ENCODE measurements at places on chromosomes 6 and 20.

- peak; percentile 96 for DNase-seq
Observed at GRCh38 chr20:63894358-63895201, at the start of gene DNAJC5. TSS of gene DNAJC5 (plus strand) at chr20:63895126. CDS start at chr20:63928346, 33,220 bp downstream.

GRCh38 chr6:38452816-38453660 lies 186.7 kb downstream of the BTBD9 start:
- no peak for DNase-seq

- DNase-seq: no peak
Observed at GRCh38 chr6:71289039-71289801, 609 bp downstream of the OGFRL1 start.

DNA sequence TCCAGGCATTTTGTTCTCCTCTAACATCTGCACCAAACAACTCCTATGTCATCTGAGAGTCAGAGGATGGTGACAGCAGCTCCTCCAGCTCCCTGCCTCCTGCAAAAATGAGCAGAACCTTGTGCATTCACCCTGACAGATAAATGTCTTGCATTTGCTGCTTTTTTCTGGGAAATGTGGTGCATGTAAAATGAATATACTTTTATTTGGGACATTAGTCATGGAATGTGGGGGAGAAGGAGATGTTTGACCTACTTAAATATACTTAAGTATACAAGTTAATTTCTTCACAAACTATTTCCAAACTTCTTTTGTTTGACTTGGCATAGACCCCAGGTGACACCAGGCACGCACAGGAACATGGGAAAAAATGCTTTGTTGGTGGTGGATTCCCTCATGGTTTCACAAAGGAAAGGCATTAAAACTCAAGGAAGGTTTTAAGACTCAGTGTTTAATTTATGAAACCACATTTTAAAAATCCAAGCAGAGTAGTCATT lies 181.8 kb upstream of the MCHR2 start:
- DNase-seq: no peak

GRCh38 chr6:82693094-82693493 lies 329.5 kb downstream of the TPBG start:
- DNase-seq: no peak

DNA sequence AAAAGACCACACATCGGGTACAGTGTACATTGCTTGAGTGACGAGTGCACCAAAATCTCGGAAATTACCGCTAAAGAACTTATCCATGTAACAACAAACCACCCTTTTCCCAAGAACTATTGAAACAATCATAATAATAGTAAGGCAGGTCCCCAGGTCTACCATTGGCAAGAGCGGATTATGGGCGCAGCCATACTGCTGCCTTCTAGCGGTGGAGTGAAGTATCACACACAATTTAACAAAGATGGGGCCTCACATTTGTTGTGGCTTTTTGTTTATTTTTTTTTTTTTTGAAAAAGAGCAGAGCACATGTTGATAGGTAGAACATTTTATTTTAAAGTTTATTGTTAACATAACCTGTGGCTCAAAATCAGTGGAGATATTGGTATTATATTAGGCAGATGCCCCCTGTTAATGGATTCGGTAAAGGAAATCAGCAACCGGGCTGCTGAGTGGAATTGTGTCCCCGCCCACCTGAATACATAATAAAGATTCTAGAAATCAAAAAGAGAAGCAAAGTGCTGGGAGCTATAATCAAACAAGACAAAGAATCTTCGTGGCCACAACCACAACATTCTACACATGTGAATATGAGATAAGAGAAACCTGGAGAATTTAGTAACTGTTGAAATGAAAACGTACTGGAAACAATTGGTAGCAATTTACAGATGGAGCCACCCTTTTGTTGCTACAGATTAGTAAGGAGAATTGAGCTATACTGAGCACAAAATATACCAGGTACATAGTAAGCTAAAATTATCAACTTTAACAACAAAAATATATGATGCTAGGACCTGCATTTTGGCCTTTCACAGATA lies 94.2 kb upstream of the EXOC2 start:
- DNase-seq: no peak

GRCh38 chr20:32645134-32645533 lies 28.6 kb downstream of the C20orf203 start:
- DNase-seq: no peak

DNA sequence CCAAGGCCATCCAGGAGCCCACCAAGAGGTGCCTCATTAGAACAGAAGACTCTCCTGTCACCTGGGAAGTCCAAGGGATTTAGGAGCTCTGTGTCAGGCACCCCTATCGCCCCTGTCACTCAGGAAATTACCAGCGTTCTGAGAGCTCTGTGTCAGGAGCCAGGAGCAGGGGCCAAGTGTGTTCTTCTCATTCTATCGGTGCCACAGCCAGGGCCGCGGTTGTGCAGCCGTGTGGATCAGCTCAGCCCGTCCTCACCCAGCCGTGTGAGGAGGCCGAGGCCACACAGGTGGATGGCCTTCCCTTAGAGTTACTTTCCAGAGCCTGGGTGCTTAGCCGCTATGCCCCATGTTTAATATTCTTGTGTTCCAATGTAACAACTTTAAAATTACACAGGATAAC lies 9.8 kb downstream of the MTG2 start:
- DNase-seq: no peak

- DNase-seq: no peak
Observed at GRCh38 chr20:8536262-8536618, 404.2 kb downstream of the PLCB1 start.
